ENCODE measurements at places on chromosomes 6 and 20. TPM values are rescaled to one million over a fixed set of nuclear protein-coding genes. Genes with fewer than 3 reads are reported as not detected.

Gene COL12A1
- polyA plus RNA-seq, result not detected

DNA sequence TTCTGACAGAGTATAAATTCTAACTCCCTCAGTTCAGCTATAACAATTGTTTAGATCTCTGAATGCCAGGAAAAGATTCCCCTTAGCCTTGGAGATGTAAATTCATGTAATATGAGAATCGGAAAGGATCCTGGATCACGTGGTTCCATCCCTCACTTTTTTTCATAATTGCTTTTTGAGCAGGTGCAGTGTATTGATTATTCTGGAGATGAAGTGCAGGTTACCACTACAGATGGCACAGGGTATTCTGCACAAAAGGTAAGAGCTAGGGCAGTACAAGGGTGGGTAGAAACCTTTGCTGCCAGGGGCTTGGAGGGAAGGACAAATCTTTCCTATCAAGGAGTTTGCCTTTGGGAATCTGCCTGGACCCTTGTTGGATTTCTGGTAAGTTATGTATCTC is 52.7 kb downstream of the KDM1B start:
- no peaks in the 10 kb centered on the region for H3K27me3 ChIP-seq
- peaks cover 6% of the 10 kb centered on the region for H3K4me1 ChIP-seq
- H3K27ac ChIP-seq, result no peak overlapping the region
- no peak for DNase-seq

Gene MRAP2
- polyA plus RNA-seq, result 0.12 TPM

Gene ATAT1
- polyA plus RNA-seq, result 0.79 TPM

- DNase-seq, result no peak
- no peak overlapping the region for H3K4me3 ChIP-seq
- peaks cover 19% of the 10 kb centered on the region for H3K27me3 ChIP-seq
- no peaks in the 10 kb centered on the region for H3K4me1 ChIP-seq
Observed at GRCh38 chr6:142118925-142119324, 13.8 kb upstream of the GJE1 start.

DNA sequence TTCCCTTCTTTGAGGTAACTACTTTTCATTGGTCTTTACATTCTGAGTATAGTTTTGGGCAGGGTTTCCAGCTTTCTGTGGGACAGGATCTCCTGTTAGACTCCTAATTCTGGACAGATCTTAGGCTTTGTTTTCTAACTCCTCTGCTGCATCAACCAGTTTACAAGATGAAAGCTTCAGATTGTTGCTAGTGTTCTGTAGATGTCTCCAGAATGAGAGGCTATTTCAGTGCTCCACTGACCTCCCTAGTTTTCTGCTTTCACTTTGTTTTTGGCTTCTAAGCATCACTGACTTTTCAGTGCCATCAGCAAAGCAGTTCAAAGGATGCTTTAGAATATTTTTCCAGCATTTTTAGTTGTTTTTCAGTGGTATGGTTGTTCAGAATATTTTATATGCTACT is 101.4 kb downstream of the LIN28B start:
- no peak for DNase-seq
- H3K27ac ChIP-seq, result no peak overlapping the region
- peaks cover 6% of the 10 kb centered on the region for H3K27me3 ChIP-seq
- H3K4me3 ChIP-seq, result no peak overlapping the region

Gene MYBL2
- 57.3 TPM for polyA plus RNA-seq

DNA sequence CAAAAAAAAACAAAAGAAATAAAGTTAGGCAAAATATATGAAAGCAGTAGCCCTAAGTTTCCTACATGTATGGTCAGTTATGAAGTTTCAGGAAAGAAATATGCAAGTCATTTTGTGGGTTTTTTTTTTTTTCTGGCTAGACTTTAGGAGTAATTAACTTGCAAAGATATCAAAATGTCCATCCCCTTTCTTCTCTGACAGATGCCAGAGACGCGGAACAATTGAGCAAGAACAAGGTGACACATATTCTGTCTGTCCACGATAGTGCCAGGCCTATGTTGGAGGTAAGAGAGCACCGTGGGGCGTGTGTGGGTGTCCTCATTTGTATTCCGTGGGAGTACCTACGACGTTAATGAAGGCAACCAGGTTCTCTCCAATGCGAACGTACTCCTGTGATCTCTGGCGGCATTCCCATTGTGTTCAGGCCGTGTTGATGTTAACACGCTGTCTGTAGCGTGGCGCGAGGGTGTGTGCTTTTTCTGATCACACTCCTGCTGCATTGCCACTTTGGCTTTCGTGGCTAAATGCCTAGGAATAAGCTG is 19.5 kb downstream of the DUSP22 start:
- peaks cover 9% of the 10 kb centered on the region for H3K36me3 ChIP-seq
- peak overlapping the region; percentile 61 for H3K4me3 ChIP-seq
- H3K4me1 ChIP-seq, result peaks cover 72% of the 10 kb centered on the region
- DNase-seq, result no peak

- DNase-seq, result no peak
- peaks cover 35% of the 10 kb centered on the region for H3K4me1 ChIP-seq
- no peak overlapping the region for H3K27ac ChIP-seq
- H3K27me3 ChIP-seq, result peaks cover 7% of the 10 kb centered on the region
- no peak overlapping the region for H3K4me3 ChIP-seq
Observed at GRCh38 chr6:150118627-150119026, 24.2 kb upstream of the PPP1R14C start.

Gene RAET1L
- polyA plus RNA-seq, result not detected

DNA sequence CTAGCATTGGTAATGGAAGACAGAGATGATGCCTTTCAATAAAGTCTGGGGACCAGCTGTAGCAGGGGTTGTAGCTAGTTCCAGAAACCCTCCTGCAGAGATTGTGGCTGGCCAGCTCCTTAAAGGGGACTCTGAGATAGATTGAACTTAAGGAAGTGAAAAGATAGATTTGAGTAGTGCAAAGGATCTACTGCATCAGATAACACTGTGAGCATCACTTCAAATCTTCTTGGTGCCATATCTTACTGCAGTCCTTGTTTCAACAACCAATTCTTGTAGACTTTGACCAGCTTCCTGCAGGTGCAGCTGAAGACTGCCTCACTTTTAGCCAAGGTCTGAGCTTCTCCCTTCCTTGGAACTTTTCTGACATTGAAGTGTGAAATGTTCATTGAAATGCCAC is 14.8 kb upstream of the CEP162 start:
- H3K27me3 ChIP-seq, result peaks cover 27% of the 10 kb centered on the region
- DNase-seq, result no peak
- H3K36me3 ChIP-seq, result no peaks in the 10 kb centered on the region
- peak overlapping the region; percentile 21 for H3K27ac ChIP-seq
- no peak overlapping the region for H3K4me3 ChIP-seq
- H3K4me1 ChIP-seq, result no peaks in the 10 kb centered on the region

DNA sequence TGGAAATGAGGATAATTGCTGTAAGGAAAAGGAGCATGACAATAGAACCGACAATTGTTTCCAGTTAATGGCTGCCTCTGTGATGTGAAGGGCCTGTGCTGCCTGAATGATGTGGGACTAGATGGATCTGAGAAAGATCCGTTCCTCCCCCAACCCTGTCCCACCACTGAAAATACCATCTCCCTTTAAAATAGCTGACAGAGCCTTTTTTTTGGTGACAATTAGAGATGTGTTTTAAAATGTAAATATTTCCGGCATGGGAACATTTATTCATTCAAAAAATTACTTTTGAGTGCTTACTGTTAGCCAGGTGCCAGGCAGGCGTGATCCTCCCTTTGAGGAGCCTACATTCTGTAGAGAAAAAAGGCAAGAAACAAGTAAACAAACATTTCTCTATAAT is 72.4 kb upstream of the SUPT3H start:
- no peak for DNase-seq
- peaks cover 5% of the 10 kb centered on the region for H3K36me3 ChIP-seq
- peaks cover 10% of the 10 kb centered on the region for H3K27me3 ChIP-seq
- no peak overlapping the region for H3K27ac ChIP-seq
- H3K4me1 ChIP-seq, result no peaks in the 10 kb centered on the region

GRCh38 chr6:77633993-77634715 is 18.7 kb upstream of the MEI4 start:
- DNase-seq, result no peak
- H3K27ac ChIP-seq, result no peak overlapping the region
- no peak overlapping the region for H3K4me3 ChIP-seq

DNA sequence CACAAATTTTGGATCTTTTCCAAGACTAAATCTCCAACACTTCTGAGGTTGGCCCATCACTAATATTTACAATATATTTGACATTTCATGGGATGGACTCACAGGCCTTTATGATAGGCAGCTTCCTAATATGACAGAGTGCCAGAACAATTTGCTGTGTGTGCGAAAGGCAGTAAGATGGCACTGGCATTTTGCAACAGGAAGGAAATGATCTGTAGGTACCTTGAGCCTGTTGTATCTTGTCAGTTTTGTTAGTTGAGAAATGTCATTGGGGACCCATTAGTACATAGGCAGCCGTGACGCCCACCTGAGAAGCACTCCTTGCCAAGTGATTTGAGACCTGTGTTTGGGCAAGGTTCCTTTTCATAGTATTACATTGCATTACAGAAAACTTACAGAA is 153.4 kb upstream of the HEY2 start:
- peaks cover 7% of the 10 kb centered on the region for H3K27me3 ChIP-seq
- no peaks in the 10 kb centered on the region for H3K36me3 ChIP-seq
- no peak overlapping the region for H3K27ac ChIP-seq
- no peak for DNase-seq
- no peaks in the 10 kb centered on the region for H3K4me1 ChIP-seq

Gene TUBB1
- polyA plus RNA-seq, result 2.5 TPM

- DNase-seq, result no peak
- no peaks in the 10 kb centered on the region for H3K27me3 ChIP-seq
- H3K36me3 ChIP-seq, result no peaks in the 10 kb centered on the region
Observed at GRCh38 chr6:142443532-142443931, 141.7 kb downstream of the ADGRG6 start.

DNA sequence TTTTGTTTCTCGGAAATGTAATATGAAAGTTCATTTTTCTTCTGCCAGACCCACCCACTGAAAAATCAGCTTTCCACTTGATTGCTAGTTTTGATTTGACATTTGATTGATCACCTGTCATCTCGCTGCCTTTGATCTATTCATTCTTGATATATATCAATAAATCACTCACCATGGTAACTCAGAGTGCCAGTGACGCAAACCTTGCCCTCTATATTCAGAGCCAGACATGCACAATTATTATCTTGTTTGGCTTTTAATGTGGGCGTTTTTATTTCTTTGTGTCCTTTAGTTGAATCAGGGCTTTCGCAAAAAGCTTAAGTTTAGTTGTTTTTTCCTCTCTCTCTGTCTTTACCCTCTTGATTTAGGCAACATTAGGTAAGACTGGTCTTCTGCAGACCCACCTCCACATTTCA is 2.0 kb downstream of the TSHZ2 start:
- H3K4me3 ChIP-seq, result peak overlapping the region; percentile 37
- peaks cover 52% of the 10 kb centered on the region for H3K27me3 ChIP-seq
- peaks cover 12% of the 10 kb centered on the region for H3K4me1 ChIP-seq
- DNase-seq, result no peak
- H3K36me3 ChIP-seq, result no peaks in the 10 kb centered on the region
- H3K27ac ChIP-seq, result no peak overlapping the region

GRCh38 chr20:43901296-43901695 is 13.4 kb upstream of the TOX2 start:
- no peak for DNase-seq
- no peaks in the 10 kb centered on the region for H3K4me1 ChIP-seq
- no peak overlapping the region for H3K27ac ChIP-seq
- no peak overlapping the region for H3K4me3 ChIP-seq
- peaks cover 44% of the 10 kb centered on the region for H3K27me3 ChIP-seq

DNA sequence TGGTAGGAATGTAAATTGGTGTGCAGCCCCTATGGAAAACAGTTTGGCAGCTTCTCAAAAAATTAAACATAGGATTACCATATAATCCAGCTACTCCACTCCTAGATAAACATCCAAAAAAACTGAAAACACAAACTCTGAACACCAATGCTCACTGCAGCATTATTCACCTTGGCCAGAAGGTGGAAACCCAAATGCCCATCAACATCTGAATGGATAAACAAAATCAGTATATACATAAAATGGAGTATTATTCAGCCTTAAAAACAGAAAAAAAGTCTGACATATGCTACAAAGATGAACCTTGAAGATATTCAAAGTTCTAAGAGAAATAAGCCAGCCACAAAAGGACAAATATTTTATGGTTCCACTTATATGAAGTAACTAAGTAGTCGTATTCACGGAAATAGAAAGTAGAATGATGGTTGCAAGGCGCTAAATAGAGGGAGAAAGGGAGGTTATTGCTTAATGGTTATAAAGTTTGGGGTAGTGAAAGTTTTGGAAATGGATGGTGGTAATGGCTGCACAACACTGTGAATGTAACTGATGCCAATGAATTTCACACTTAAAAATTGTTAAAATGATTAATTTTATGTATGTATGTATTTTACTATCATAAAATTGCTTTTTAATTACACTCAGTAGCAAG is 4.0 kb downstream of the PHF10 start:
- DNase-seq, result no peak
- no peaks in the 10 kb centered on the region for H3K27me3 ChIP-seq
- H3K4me3 ChIP-seq, result no peak overlapping the region
- H3K27ac ChIP-seq, result no peak overlapping the region
- peaks cover 6% of the 10 kb centered on the region for H3K36me3 ChIP-seq

GRCh38 chr6:56821005-56821432 is 133.9 kb upstream of the BEND6 start:
- H3K36me3 ChIP-seq, result no peaks in the 10 kb centered on the region
- no peak for DNase-seq
- no peak overlapping the region for H3K4me3 ChIP-seq
- no peaks in the 10 kb centered on the region for H3K27me3 ChIP-seq
- no peaks in the 10 kb centered on the region for H3K4me1 ChIP-seq

DNA sequence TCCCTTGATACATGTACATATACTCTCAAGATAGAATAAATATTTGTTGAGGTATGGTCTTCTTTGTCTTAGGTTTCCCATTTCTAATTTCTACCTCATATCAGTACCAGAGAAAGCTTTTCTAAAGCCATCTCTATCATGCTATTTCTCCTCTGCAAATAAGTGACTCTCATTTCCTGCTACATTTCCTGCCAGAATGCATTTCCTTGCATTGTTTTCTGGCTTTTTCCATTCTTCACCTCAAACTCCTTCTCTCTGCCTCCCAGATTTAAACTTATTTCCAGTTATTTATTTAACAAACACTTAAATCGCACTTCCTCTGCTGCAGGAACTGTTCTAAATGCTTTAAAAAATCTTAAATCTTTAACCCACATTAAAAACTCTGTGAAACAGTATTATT is 74.4 kb upstream of the STMND1 start:
- H3K27me3 ChIP-seq, result no peaks in the 10 kb centered on the region
- no peak overlapping the region for H3K4me3 ChIP-seq
- H3K4me1 ChIP-seq, result no peaks in the 10 kb centered on the region
- DNase-seq, result no peak

DNA sequence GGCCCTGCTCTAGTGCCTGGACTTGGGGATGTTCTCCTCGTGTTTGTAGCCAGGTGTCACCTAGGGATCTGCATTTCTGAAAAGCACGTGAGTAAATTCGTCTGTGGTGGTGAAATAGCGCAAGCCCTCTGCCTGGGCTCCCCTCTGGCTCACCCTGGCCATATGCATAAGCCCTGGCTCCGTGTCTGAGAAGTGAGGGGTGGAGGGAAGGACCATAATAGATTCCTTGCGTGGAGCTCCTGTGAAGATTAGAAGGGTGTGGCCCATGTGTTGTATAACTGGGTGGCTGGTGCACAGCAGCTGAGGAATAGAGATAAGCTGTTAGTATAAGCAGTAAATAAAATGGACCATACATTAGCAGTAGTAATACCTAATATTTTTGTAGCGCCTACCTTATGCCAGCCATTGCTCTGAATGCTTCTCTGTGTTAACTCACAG is 4.8 kb downstream of the BCAS1 start:
- no peak overlapping the region for H3K4me3 ChIP-seq

Gene CEBPB
- polyA plus RNA-seq, result 15.6 TPM

Data from naive B cell (primary cell).